ENCODE measurements at places on chromosomes 11 and 22. TPM values are rescaled to one million over a fixed set of nuclear protein-coding genes. Genes with fewer than 3 reads are reported as not detected.

SLC29A2 gene
- total RNA-seq: not detected

CASP5 gene
- total RNA-seq: not detected

TRIM49D2 gene
- not detected for total RNA-seq

TRIM48 gene
- not detected for total RNA-seq

HBE1 gene
- not detected for total RNA-seq

CCDC89 gene
- 1.3 TPM for total RNA-seq

LYVE1 gene
- 0.36 TPM for total RNA-seq

KRTAP5-2 gene
- total RNA-seq: not detected

SESN3 gene
- total RNA-seq: 10.5 TPM

SUSD2 gene
- total RNA-seq: 25.3 TPM

OR5W2 gene
- not detected for total RNA-seq

HEPN1 gene
- total RNA-seq: not detected

VPS51 gene
- total RNA-seq: 231 TPM

LARGE2 gene
- not detected for total RNA-seq

SVIP gene
- 1.4 TPM for total RNA-seq

LRP4 gene
- 1.5 TPM for total RNA-seq

MS4A6E gene
- not detected for total RNA-seq

OR6A2 gene
- 0.65 TPM for total RNA-seq

MYBPC3 gene
- not detected for total RNA-seq

SYT9 gene
- total RNA-seq: not detected

UPK3A gene
- not detected for total RNA-seq

MCAM gene
- 51.3 TPM for total RNA-seq

B4GAT1 gene
- total RNA-seq: 23.7 TPM

FOLR2 gene
- not detected for total RNA-seq

NRXN2 gene
- 2.9 TPM for total RNA-seq

VPREB1 gene
- not detected for total RNA-seq

DDI1 gene
- not detected for total RNA-seq

ADM2 gene
- 10.2 TPM for total RNA-seq

PANX3 gene
- not detected for total RNA-seq

SHISAL1 gene
- total RNA-seq: 7.5 TPM

DENND6B gene
- total RNA-seq: 4.5 TPM

PDE3B gene
- total RNA-seq: 0.36 TPM

CUL5 gene
- total RNA-seq: 14.6 TPM

SPTBN2 gene
- 0.16 TPM for total RNA-seq

UBASH3B gene
- total RNA-seq: 6.0 TPM

RTCB gene
- total RNA-seq: 78.3 TPM

FGF19 gene
- total RNA-seq: not detected

BBS1 gene
- 20.4 TPM for total RNA-seq

PDE2A gene
- total RNA-seq: 4.4 TPM

LRRC75B gene
- 9.9 TPM for total RNA-seq

MMP12 gene
- total RNA-seq: not detected

HORMAD2 gene
- total RNA-seq: not detected

KRTAP5-1 gene
- total RNA-seq: not detected

CDKN1C gene
- 90.1 TPM for total RNA-seq

MS4A15 gene
- total RNA-seq: not detected

SYT8 gene
- 6.0 TPM for total RNA-seq

TMEM191B gene
- total RNA-seq: 0.97 TPM

OR52N4 gene
- total RNA-seq: not detected

MS4A18 gene
- total RNA-seq: not detected

OR5AN1 gene
- not detected for total RNA-seq

PRG3 gene
- not detected for total RNA-seq

SLC5A12 gene
- total RNA-seq: not detected
